ENCODE measurements at places on chromosomes 6 and 20. TPM values are rescaled to one million over a fixed set of nuclear protein-coding genes. Genes with fewer than 3 reads are reported as not detected.

The KCNS1 gene
- not detected for total RNA-seq

The ABHD16B gene
- total RNA-seq: not detected

The NFKBIL1 gene
- total RNA-seq: 37.2 TPM

The ADTRP gene
- total RNA-seq: 1.1 TPM

The NPEPL1 gene
- 24.4 TPM for total RNA-seq

The SEL1L2 gene
- not detected for total RNA-seq

The SPDEF gene
- total RNA-seq: 0.19 TPM

The FHL5 gene
- 0.23 TPM for total RNA-seq

The ENTPD6 gene
- 80.9 TPM for total RNA-seq

Measured in A375 (cell line).